Skin of body (tissue), 3 donors: ENCODE measurements at places on chromosomes 16 and 17. TPM values are rescaled to one million over a fixed set of nuclear protein-coding genes. Genes with fewer than 3 reads are reported as not detected.

CAPN15 gene
- total RNA-seq: 10.2 TPM

SLFN14 gene
- 1.6 TPM for total RNA-seq

TMEM92 gene
- total RNA-seq: 0.20 TPM

COL1A1 gene
- 5,022 TPM for total RNA-seq

SKAP1 gene
- 0.89 TPM for total RNA-seq

ENPP7 gene
- not detected for total RNA-seq

ADAMTS18 gene
- total RNA-seq: 25.0 TPM

AARS1 gene
- total RNA-seq: 55.1 TPM

PTGES3L gene
- total RNA-seq: 4.8 TPM

CCDC154 gene
- 0.49 TPM for total RNA-seq

IGF2BP1 gene
- total RNA-seq: 1.5 TPM

CACNA1G gene
- total RNA-seq: 8.9 TPM

RBFOX1 gene
- 4.8 TPM for total RNA-seq

CDYL2 gene
- total RNA-seq: 2.8 TPM

SLC6A2 gene
- total RNA-seq: 4.1 TPM

MT1F gene
- 0.49 TPM for total RNA-seq

TBC1D3I gene
- not detected for total RNA-seq
